ENCODE measurements at places on chromosomes 12 and 14.

DNA sequence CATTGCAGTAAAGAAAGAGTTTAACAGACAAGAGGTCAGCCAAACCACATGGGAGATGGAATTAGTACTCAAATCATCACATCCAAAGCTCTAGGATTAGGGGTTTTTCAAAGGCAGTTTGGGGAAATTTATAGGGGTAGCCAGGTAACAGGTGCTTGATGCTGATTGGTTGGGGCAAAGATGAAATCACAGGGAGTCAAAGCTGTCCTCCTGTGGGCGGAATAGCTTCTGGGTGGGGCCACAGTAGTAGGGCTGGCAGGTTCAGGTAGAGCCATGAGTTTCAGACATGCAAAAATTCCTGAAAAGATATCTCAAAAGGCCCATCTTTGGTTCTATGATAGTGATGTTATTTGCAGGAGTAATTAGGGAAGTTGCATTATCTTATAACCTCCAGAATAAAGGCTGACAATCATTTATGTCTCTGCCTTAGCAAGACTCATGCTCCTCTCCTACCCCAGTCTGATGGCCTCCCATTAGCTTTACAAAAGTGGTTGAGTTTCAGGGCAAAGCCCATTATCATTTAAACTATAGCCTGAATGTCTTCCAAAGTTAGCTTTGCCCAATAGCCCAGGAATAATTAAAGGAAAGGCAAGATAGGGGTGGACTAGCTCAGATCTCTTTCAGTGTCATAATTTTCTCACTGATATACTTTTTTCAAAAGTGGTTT, 42.1 kb upstream of the CNTN1 start:
- DNase-seq: no peak

- no peak for DNase-seq
These were observed 19.2 kb downstream of the CHGA start for GRCh38 chr14:92942136-92942535.

DNA sequence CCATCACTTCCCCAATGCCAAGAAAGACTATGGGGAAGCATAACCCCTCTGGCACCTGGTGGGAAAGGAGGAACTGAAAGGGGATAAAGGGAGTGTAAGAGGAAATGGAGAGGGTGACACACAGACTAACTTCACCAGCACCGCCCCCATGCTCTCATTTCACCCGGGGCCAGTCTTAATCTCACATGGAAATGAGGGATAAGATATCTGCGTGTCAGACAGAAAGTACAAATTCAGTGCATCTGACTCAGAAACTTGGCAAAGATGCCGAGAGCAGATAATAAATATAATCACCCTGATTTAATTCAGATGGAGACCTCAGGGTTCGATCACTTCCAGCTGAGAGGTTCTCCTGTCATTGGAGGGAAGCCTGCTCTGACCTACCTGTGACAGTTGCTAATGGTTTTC, 191.6 kb downstream of the DUSP6 start:
- no peak for DNase-seq

- DNase-seq: no peak
These were observed 99.4 kb downstream of the CRADD start for GRCh38 chr12:93776581-93777018.

DNA sequence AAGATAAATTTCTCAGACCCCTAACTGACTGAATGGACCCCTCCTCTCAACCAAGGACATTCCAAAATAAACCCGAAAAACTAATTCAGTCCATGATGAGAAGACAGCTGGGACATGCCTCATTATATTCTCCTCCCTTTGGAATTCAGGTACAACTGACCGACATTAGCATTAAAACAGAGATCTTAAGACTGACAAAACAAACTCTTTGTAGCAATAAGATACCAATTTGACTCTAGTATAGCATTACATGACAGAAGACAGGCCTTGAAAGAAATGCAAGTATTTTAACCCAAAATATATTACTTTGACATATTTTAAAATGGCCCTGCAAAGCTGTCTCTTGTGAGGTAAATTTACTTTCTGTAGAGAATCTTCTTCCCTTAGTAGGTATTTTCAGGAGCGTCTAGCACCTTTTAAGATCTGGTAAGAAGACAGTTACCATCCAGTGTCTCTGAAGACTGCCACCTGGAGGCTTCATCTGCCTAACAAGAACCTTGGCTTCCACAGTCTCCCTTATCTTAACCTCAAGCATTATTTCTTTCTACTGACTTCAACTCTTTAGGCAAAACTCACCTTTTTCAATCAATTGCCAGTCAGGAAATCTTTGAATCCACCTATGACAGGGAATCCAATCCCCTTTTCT, 957.5 kb downstream of the SLC6A15 start:
- no peak for DNase-seq

GRCh38 chr12:29103539-29103974, 45.5 kb upstream of the FAR2 start:
- DNase-seq: no peak

DNA sequence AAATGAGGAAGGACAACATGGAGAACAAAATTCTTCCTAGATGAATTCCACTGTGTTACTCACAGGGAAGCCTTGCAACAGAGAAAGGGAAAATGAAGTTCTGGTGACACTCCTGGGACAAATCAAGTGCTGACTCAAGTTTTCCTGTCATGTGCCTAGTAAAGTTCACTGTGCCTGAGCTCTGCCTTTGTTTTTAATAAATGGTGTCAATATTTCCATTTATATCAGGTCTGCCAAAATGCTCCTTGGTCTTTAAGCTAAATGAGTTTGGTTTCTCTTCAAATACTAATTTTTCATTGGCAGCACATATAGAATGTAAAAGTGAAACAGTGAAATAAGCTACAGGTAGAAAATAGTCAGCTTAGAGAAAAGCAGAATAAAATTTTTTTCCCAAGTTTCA, 33.0 kb downstream of the HIGD1C start:
- no peak for DNase-seq

GRCh38 chr12:114952573-114953271, 268.7 kb upstream of the TBX3 start:
- no peak for DNase-seq

- DNase-seq: no peak
These were observed 94.7 kb downstream of the GCH1 start for GRCh38 chr14:54807881-54808280.

DNA sequence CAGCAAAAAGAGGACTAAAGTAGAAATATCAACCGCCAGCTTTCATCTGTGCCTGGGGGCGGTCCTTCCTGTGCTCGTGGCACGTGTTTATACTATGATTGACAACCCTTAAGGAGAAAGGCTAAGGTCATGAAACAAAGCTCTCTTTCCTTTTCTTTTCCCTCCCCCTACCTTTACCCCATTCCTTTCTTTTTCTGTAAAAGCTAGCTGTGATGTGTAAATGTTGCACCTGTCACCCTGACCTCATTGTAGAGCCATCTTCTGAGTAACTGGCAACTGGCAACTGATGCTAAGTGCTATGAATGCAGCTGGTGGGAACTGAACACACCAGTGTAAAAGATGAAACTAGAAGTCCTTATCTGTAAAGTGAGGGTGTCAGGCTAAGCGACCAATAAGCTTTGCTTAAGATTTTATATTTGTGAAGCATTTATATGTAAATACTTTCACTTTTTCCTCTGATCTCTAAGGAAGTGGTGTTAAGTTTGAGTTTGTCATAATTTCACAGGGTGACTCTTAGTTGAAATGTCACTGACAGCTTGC, 102.8 kb upstream of the BCAT1 start:
- no peak for DNase-seq

DNA sequence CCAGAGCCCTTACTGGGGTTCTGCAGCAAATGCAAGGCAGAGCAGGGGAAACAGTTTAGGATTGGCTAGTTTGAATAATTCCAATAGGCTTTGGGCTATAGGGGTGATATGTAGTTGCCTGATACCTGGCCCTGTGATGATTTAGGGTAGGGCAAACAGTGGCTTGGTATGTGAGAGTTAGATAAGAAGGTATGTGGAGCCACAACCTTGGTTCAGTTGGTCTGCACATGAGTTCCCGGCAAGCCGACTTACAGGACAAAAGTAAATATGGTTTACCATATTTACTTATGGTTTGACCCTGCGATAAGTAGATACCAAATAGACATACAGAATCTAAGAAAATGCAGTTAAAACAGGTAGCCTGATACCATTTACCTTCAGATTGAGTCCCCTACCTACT, 8.3 kb upstream of the CAPRIN2 start:
- no peak for DNase-seq

DNA sequence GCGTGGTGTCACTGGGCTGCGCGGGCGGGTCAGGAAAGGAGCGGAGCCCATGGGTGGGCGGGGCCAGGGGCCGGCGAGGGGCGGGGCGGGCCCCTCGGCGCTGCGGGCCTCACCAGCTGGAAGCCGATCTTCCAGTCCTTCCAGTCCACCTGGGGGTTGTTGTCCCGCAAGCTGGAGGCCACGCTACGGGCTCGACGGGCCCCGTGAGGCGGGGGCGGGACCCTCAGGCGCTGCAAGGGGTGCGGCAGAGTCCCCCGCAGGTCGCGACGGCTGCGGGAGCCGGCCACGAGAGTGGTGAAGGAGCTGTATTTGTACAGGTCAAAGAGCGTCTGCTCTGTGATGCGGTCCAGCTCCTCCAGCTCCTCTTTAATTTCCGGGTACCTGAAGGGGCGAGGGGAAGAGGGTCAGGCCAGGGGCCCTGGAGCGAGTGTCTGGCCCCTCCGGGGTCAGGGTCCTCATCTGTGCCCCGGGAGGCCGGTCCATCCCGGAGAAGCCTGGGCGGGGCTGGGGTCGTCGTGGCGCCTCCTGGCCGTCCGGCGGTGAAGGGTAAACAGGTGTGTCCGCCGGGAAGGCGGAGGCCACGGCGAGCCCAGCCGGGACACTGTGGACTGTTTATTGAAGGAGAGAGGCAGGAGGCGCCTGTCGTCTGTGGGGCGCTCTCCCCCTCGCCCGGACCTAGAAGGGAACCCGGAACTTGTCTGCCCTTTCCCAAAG, 11.9 kb downstream of the SCNN1A start:
- DNase-seq: peak; percentile 51

DNA sequence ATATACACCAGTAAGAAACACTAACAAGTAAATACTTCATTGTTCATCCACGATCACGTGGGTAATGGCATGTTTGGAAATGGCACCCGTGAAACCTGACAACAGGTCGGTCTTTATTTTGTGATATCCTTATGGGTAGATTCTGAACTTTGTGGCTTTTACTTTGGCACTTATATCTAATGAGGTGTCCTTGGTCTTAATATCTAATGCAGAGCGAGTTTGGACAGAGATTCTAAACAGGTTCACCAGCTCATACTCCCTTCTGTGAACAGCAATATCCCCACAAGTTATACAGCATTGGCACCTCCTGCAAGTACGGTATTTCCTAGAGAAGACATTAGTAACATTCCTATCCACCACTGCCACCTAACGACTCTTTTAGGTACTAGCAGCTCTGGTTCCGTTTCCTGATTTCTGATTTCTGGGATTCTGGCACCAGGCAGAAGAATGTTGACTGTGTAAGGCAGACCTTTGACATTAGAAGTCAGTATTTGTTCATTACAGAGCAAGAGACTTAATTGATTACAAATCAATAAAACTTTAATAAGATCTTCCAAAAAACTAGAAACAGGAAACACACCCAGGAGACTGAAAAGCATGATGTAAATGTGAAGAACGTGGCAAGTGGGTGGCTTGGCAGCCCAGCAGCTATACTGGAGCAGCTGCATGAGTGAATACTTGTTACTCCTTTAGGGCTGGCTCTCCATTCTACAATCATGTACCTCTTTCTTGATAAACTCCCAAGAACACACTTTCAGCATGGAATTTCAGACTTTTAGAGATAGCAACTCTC, 2.5 kb downstream of the ANG start:
- DNase-seq: no peak

DNA sequence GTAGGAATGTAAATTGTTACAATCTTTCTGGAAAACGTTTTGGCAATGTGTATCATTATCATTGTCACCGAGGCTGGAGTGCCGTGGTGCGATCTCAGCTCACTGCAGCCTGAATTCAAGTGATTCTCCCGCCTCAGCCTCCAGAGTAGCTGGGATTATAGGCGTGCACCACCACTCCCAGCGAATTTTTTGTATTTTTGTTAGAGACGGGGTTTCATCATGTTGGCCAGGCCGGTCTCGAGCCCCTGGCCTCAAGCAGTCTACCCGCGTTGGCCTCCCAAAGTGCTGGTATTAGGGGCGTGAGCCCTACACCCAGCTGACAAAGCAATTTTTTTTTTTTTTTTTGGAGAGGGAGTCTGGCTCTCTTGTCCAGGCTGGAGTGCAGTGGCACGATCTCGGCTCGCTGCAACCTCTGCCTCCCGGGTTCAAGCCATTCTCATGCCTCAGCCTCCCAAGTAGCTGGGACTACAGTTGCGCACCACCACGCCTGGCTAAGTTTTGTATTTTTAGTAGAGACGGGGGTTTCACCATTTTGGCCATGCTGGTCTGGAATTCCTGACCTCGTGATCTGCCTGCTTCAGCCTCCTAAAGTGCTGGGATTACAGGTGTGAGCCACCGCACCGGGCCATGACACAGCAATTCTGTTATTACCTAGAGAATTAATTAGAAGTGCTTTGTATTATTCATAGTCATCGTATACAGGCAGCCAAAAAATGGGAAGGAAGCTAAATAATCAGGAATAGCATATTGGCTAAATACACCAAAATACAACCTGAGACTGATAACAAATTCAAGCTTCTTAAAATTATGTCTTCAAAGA, 1.2 kb downstream of the ACTR6 start:
- no peak for DNase-seq

DNA sequence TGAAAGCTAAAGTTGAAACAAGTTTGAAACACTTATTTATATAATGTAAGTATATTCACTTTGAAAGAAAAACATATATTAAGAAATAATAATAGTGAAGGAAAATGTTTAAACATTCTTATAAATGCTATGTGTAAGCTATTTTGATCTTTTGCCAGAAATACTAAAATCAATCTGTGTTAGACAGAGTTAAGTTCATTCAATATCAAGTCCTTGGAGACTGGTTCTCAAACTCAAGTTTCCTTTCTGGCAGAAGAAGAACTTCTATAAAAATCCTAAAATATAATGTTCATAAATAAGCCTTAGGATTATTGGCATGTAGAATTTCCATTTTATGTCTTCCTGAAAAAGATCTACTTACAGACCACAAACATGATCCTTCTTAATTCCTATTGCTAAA, 45.3 kb downstream of the TAOK3 start:
- no peak for DNase-seq

- DNase-seq: no peak
These were observed 648 bp downstream of the ERP27 start for GRCh38 chr12:14937689-14938088.

GRCh38 chr12:33825986-33826602, 196.2 kb upstream of the ALG10 start:
- no peak for DNase-seq

- DNase-seq: no peak
These were observed 340.2 kb downstream of the AEBP2 start for GRCh38 chr12:19779395-19780056.

- DNase-seq: peak; percentile 82
These were observed at the start of gene NR2C1 for GRCh38 chr12:95072900-95073697. NR2C1 (minus strand) TSS chr12:95073618; CDS start chr12:95067384, 6,234 bp downstream.

Data from stimulated activated CD4-positive, alpha-beta T cell treated with anti-CD3 and anti-CD28 coated beads, Interleukin-15, amount 100 ng/mL, for 1 hour (primary cell).